IMR-90 (cell line): ENCODE measurements at places on chromosomes 7 and 10. TPM values are rescaled to one million over a fixed set of nuclear protein-coding genes. Genes with fewer than 3 reads are reported as not detected.

The PNLIP gene
- total RNA-seq: not detected in 2 replicates

The KCP gene
- not detected in 2 replicates for total RNA-seq

The THSD7A gene
- under 0.01 and 0.18 TPM in 2 replicates for total RNA-seq

- no peak for DNase-seq
These were observed 150.8 kb downstream of the SGMS1 start for GRCh38 chr10:50472914-50473313.

DNA sequence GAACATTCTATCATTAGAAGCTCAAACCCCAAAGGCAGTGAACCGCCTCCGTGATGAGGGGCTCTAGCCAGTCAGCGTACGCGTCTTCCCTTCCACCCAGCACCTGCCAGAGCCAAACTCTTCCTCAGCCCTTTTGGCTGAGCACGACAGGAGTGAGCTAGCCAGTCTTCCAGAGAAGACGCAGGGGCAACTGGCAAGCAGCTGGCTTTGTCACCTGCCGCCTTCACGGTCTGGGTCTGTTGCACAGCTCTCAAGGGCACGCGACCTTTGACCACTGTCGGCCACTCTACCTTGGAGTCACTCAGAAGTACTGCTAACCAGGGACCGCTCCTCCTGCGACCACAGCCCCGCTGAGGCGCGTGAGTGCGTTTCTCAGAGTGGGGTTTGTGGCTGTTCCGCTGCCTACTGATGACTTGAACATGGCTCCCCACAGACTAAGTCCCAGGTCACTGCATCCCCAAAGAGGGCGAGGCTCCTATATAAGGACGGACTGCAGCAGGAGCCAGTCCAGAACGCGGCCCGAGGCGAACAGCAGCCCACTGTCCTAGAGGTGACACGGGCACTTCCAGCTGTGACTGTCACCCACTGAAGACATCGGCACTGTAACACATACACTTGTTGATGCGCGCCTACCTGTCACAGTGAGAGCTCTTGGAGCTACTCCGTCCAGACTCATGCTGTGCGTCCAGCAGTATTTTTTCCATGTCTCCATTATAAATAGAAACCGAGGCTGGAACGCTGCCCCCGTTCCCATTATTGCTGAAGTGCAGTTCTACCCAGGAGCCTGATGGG, 8.4 kb downstream of the BNIP3 start:
- no peak for DNase-seq

- no peak for DNase-seq
These were observed 38.4 kb downstream of the UNCX start for GRCh38 chr7:1271046-1271445.

DNA sequence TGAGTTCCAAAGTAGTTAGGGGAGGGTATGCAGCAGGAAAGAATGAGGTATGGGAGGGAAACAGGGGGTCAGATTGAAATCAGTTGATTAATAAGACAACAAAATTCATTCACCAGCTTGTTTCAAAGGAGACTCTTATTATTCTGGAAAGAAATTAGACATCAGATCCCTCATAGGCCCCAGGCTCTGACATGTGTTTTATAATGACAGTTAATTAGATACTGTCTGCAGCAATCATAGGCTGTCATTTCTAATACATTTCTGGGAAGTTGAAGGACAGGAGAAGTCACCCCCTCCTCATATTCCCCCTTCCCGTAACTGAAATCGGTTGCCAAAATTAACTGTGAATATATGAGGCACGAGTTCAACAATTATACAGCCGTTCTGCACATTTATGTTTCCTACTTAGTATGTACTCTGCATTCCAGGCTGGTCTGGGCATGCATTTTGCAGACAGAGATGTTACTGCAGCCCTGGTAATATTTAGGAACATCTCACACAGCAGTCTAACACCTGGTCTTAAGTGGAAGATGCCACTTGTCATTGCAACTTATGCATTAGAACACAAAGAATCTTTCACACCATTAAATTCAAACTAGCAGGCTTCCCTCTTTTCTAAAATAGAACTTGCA, 355.2 kb upstream of the LRGUK start:
- no peak for DNase-seq

GRCh38 chr10:124300735-124301134, 118.0 kb downstream of the OAT start:
- no peak for DNase-seq

- DNase-seq: no peak
These were observed 4.4 kb downstream of the MEOX2 start for GRCh38 chr7:15682111-15682510.

DNA sequence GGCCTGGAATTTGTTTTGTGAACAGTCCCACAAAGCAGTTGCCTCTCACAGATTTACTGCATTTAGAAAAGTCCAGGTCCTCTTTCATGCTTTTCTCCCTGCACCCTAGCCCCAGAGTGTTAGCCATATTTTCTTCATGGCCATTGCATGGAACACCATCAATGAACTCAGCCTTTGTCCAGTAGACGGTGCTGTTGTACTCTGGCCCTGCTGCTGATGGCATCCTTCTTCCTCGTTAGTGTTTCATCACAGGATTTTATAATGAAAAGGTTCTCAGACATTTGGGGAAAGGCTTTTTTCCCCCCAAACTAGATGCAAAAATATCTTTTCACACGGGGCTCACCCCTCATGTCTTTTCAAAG, 93.0 kb upstream of the SLC25A13 start:
- peak; percentile 30 for DNase-seq

GRCh38 chr7:360454-361100, 70.6 kb downstream of the FOXL3 start:
- no peak for DNase-seq
